ENCODE measurements at places on chromosomes 3 and 15.

DNA sequence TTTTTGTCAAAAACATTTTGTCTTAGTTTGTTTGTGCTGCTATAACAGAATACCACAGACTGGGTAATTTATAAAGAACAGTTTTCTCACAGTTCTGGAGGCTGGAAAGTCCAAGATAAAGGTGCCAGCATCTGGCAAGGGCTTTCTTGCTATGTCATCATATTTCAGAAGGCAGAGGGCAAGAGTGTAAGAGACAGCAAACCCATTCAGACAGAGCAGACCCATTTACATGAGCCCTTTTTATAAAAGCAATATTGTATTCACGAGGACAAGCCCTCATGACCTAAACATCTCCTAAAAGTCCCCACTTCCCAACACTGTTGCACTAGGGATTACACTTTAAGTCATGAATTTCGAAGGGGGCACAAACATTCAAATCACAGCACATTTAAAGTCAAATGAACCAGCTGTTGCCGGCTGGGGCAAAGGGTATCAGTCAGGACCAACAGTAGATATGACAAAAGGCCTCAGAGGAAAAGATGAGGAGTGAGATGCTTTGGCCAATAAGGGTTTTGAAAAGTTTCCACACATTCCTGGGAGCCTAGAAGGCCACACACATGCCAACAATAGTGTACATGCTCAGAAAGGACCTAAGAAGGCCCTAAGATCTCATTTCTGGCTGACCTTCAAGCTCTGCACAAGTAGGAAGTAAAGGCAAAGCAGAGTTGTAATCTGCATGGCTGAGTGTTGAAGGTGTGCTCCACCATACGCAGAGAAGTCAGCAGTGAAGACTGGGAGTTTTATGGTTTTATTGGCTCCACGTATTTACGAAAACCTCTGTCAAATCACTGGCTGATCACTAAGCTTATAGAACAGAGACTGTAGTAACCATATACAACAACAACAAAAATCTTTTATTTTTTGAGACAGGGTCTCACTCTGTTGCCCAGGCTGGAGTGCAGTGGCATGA, 37.9 kb downstream of the UQCC5 start:
- DNase-seq = no peak

- DNase-seq = no peak
These were observed 183.3 kb upstream of the ROPN1 start for GRCh38 chr3:124174910-124175874.

DNA sequence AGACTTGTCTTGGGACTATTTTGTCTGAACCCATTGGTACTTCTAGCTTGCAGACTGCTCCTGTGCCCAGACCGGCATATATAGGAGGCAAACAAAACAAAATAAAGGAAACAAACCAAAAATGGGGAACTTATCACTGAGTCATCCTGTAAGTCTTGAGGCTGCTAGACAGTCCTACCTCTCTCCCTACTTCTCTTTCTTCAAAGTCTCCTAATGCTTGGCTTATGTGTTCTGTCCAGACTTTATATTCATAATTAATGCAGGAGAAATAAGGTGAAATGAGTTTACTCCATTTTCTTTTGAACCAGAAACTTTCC, 266.2 kb downstream of the ZNF385D start:
- DNase-seq = no peak

DNA sequence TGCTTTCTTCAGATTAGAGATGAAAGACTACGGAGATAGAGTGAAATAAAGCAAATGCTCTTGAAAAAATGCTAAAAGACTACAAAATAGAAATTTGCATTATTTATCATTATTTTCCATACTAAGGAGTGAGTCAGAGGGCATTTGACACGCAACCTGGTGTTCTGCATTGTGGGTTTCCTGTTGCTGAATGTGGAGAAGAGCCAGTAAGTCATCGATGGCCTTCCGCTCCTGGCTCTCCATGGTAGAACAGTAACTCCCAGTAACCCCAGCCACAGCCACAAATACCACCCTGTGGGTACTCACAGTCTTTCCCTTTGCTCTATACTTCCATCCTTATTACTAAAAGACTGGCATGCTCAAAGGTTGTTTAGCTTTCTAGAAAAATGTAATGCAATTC, 61.5 kb downstream of the CGGBP1 start:
- no peak for DNase-seq

DNA sequence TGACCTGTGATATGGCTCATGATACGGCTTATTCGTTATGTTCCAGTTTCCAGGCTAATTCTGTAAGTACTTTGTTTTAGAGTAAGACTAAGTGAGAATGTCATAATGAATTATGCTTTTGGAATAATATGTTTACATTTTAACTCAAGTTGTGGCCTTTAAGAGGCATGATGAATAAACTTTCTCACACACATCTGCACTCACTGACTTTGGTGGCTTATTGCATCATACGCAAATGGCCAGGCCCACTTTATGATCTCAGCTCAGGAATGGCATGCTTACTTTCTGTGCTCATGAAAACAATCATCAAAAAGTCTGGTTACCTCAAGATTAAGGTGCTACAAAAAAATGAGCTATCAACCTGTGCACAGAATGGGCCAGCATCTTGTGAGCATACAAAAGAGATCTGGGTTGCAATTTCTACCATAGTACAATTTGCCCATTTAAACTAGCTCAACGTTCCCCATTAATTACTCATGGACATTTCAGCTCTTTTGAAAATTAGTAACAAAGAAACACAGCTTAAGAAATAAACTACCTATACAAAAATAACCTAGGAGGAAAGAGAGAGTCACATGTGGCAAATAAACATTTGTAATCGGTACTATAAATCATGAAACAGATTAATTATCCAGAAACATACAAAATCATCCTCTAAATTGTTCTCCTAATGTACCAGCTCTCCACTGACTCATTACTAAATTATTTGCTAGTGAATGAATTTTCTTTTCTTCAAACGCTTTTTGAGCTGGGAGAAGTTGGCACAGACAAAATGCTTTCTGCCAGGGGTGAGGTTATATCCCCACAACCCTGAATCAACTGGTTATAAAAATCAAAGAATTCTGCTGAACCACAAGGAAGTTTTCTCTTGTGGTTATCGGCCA, 439.0 kb upstream of the ADAMTS9 start:
- DNase-seq = no peak

DNA sequence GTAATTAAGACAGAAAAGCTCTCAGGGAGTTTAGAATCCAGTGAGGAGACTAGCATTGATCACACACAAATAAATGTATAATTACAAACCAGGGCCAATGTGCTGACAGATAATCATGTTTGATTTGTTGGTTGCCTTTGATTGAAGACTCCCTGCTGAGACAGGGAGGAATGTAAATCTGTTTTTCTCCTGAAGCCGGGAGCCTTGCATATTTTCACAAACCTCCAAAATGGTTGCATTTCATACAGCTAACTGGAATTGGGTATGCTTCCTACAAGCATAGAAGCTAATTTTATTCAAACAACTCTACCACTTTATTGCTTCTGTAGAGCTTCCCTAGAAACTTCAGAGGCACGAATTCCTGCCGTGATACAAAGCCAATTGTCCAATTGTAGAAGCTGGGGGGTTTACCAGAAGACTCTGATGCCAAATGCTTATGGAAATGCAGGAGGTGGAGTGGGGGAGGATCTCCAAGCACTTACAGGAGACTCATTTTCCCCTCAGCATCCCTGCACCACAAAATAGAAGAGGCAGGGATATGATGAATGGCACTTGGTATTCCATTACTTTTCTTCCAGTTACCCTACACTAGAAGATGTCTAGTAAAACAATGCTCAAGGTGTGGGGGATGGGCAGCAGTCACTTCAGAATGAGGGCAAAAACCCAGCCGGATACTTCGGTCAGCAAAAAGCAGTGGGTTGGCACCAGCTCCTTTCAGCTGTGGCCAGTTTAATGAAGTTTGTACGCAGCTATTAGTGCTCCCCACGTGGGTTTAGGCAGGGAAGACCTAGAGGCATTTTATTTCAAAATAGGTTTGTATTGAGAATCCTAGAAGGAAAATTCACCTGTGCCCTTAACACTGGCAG, 11.4 kb upstream of the MEX3B start:
- DNase-seq = no peak

DNA sequence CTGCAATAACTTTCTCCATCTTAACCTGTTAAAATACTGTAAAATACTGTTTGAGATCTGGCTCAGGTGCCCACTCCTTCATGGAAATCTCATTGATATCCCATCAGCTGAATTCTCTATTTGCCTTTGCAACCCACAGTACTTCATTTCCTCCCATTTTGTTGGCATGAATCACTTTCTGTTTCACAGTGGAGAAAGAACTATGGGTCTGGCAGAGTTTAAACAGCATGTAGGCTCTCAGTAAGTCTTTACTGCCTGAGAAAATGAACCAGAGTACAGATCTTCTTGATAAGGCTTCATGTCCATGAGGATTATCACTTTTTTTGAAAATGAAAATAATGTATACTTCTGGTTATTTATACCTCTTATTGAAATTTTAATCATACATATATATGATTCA, 245.9 kb downstream of the NAALADL2 start:
- DNase-seq = no peak

GRCh38 chr3:184154885-184155643, at the start of gene DVL3:
Gene DVL3, plus strand, starts transcription at chr3:184155377. Its CDS starts 259 bp downstream, at chr3:184155636.
- peak; percentile 72 for DNase-seq

DNA sequence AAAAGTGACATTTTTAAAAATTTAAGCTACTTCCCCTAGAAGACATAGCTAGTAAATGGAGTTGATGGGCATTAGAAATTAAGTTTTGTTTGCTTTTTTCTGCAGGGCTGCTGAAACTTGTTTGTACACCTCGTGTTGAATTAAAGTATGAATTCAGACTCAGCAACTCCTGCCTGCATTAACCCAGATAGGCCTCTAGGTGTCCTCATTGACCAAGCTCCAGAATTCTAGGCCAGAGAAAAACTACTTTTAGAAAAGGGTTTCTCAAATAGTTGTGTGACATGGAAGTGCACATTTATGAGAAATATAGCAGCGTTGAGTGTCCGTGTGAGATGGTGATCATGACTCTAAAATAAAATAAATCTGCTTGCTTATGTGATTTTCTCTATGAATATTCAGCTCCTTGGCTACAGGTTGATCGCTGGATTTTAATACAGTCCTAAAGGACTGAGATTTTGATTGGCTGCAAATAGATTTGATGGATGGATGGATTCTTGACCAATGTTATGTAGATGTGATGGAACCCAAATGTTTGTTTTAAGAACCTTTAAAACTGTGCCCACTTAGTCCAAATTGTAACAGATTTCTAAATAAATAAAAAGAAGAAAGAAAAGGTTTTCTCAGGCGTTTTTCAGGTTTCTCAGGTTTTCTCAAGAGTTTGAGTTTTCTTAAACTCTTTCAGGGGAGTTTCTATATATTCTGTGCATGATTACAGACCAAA, 39.4 kb upstream of the LMOD3 start:
- DNase-seq = peak; percentile 40

GRCh38 chr3:106466881-106467280, 598.1 kb upstream of the CBLB start:
- no peak for DNase-seq

DNA sequence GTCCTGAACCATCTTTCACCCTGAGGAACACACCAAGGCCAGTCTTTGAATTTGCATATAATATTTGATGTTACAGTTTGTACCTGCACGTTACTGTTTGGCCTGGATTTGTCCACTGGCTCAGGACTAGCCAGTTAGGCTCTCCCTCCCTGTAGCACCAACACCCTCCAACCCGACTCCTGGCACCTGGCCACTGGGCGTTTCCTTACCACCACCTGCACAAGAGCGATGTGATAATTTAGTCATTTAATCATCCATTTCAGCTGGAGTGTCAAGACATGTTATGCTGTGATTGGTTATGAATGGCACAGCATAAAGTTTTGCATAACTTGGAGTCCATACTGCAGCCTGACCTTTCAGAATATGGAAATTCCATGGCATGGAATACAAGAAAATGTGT, 242.4 kb downstream of the KCNMB2 start:
- DNase-seq = no peak
